ENCODE measurements at places on chromosomes 2 and 18.

- DNase-seq = no peak
Observed at GRCh38 chr2:196987298-196987648, 60.8 kb upstream of the PGAP1 start.

- peak; percentile 28 for DNase-seq
Observed at GRCh38 chr2:168773719-168774521, 28.5 kb upstream of the NOSTRIN start.

GRCh38 chr18:1585881-1586488 lies 681.3 kb downstream of the ADCYAP1 start:
- peak; percentile 2 for DNase-seq

GRCh38 chr2:75071766-75072165 lies 113.3 kb downstream of the POLE4 start:
- no peak for DNase-seq

DNA sequence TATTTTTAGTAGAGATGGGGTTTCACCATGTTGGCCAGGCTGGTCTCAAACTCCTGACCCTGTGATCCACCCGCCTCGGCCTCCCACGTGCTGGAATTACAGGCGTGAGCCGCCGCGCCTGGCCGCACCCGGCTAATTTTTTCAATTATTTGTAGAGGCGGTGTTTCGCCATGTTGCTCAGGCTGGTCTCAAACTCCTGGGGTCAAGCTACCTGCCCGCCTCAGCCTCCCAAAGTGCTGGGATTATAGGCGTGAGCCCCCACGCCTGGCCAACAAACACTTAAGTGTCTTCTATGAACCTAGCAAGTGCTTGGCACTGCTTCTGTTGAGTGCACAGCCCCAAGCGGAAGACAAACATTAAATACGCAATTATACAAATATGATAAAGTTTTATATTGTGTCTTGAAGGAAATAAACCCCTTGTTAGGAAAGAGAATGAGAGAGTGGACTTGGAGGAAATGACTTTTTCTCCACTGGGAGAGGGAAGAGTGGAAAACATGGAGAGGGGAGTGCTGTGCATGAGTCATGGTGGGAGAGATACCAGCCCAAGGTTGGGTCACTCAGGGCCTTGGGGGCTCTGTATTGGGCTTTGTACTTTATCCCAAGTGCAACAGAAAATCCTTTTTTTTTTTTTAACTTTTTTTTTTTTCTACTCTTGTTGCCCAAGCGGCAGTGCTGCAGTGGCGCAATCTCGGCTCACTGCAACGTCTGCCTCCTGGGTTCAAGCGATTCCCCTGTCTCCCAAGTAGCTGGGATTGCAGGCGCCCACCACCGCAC lies 41.4 kb upstream of the ACTR2 start:
- no peak for DNase-seq

DNA sequence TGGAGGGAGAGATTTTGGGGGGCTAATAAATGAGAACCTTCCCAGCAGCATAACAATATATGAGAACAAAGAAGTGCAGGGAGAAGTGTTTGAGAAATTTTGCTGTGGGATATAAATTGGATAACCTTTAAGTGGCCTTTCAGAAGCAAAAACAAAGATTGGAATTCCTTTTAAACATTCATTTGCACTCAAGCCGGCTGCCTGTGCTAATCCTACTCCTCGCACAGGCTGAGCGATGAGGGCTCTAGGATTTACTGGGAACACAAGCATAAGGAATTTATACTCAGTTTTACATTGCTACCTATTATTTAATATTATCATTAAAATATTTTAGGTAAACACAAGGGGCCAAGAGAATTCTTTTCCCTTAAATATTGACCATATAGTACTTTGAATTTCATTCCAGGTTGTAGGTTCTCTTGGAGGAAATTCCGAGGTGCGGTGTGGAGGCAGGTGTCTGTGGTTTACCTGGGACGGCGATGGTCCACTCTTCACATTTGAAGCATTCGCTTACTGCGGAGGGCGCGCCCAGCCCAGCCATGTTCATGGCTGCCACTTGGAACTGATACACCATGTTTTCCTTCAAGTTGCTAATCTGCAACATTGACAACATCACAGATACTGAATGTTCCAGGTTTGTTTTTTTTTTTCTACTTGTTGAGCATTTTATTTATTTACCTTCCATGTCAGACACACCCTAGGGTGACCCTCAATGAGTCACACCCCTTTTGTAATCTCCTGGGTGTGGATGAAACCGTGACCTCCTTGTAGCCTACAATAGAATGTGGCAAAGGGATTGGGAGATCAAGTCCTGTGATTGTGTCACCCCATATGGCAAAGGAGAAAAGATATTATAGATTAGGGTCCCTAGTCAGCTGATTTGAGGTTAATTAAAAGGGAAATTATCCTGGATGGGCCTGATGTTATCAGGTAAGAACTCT lies 100.1 kb downstream of the MYOM1 start:
- no peak for DNase-seq

DNA sequence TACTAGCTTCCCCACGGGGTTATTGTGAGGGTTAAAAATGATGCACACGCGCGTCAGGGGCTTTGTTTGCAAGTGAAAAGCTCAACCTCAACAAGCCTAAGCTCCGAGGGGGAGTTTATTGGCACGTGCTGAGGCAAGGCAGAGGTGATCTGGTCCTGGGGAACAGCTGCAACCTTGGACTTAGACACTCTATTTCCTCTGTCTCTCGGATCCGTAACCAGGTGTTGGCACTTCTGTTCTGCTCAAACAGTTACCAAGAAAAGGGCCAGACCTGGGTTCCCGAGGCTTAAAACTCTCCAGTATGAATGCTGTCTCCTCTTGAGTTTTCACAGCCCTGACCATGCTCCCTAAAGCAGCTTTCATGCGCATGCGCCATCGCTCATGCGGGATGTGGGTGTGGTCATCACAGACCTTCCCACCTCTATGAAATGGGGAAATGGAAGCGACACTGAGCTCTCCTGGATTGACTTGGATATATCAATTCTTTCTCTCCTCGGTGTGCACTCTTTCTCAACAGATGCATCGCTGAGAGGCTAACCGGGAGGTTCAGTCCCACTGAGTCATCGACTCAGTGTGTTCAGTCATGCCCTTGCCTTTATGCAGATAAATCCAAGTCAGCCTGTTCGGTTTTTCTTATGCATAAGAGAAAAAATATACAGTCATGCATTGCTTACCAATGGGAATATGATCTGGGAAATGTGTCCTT lies 19.9 kb upstream of the RAB31 start:
- no peak for DNase-seq

- no peak for DNase-seq
Observed at GRCh38 chr2:237729681-237730475, 68.7 kb upstream of the RBM44 start.
